ENCODE measurements at places on chromosomes 3 and 15. TPM values are rescaled to one million over a fixed set of nuclear protein-coding genes. Genes with fewer than 3 reads are reported as not detected.

Gene TMC3
- total RNA-seq, result 1.4 TPM

Gene CDCP1
- 40.6 TPM for total RNA-seq

Gene WNT7A
- 1.4 TPM for total RNA-seq

Gene SLC28A1
- total RNA-seq, result not detected

Gene GJD2
- not detected for total RNA-seq

Gene ADAMTS17
- total RNA-seq, result 10.6 TPM

Gene ZDHHC19
- not detected for total RNA-seq

Gene RTP2
- not detected for total RNA-seq

Gene GOLGA8G
- not detected for total RNA-seq

Gene CASR
- 0.08 TPM for total RNA-seq

Gene ZNF106
- total RNA-seq, result 58.9 TPM

Gene CLSTN2
- total RNA-seq, result 9.7 TPM

Gene TRH
- not detected for total RNA-seq

Gene CFAP44
- 19.8 TPM for total RNA-seq

Gene ATP8B4
- total RNA-seq, result 29.2 TPM

Gene LHFPL4
- total RNA-seq, result not detected

Gene CILP
- 5.4 TPM for total RNA-seq

Gene ALPK3
- total RNA-seq, result 9.7 TPM

Gene TMEM108
- total RNA-seq, result 1.5 TPM

Gene BMF
- 8.3 TPM for total RNA-seq

Gene ERC2
- 1.1 TPM for total RNA-seq

Gene CCDC9B
- 56.5 TPM for total RNA-seq

Gene SLC22A14
- not detected for total RNA-seq

Gene KBTBD13
- 0.18 TPM for total RNA-seq

Gene TMCO5A
- not detected for total RNA-seq

Gene SEMA3G
- total RNA-seq, result 7.5 TPM

Gene IQCB1
- total RNA-seq, result 37.2 TPM

Gene CLRN1
- not detected for total RNA-seq

Gene CSK
- total RNA-seq, result 61.6 TPM

Gene CSPG4
- 31.0 TPM for total RNA-seq

Gene OXTR
- 0.49 TPM for total RNA-seq

Gene GASK1A
- total RNA-seq, result 14.6 TPM

Gene TM6SF1
- 8.7 TPM for total RNA-seq

Gene LMAN1L
- total RNA-seq, result not detected
